Suprapubic skin (tissue), 4 donors: ENCODE measurements at places on chromosomes 6 and 20. TPM values are rescaled to one million over a fixed set of nuclear protein-coding genes. Genes with fewer than 3 reads are reported as not detected.

BHLHE23 gene
- total RNA-seq, result not detected

GPX5 gene
- not detected for total RNA-seq

PCMTD2 gene
- 156 TPM for total RNA-seq

PPP1R16B gene
- 0.87 TPM for total RNA-seq

PXDC1 gene
- 69.2 TPM for total RNA-seq

MUC22 gene
- total RNA-seq, result not detected

DNA sequence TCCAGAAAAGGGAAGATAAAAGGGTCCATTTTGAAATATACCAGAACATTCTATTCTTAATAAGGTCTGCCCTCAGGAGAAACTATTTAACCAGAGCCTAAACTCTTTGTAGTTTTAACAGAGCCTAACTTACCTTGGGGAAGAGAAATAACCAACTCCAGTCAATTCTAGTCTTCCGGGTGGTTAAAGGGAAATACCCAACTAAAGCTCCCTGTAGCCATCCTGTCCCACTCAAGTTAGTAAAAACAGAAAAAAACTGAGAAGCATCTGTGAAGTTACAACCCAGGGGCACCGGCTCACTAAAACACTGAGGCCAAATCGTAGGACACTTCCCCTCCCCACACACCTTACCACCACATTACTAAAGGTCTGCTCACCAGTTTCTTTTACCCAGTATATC, 23.7 kb downstream of the CEP85L start:
- no peak for DNase-seq

GRCh38 chr20:53870426-53871315, 199.7 kb downstream of the BCAS1 start:
- no peak for DNase-seq

- DNase-seq, result no peak
Measured at GRCh38 chr6:82371799-82372546, 8.4 kb downstream of the TPBG start.

DNA sequence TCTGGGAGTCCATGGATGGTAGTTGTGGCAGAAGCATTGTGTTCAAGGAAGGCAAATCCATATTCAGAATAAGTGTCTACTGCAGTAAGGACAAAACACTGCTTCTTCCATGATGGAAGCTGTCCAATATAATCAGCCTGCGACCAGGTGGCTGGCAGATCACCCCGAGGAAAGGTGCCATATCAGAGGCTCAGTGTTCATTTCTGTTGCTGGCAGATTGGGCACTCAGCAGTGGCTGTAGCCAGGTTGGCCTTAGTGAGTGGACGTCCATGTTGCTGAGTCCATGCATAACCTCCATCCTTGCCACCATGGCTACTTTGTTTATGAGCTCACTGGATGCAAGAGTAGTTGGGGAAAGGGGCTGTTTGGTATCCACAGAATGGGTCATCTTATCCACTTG, 130.2 kb downstream of the SGK1 start:
- DNase-seq, result no peak

DNA sequence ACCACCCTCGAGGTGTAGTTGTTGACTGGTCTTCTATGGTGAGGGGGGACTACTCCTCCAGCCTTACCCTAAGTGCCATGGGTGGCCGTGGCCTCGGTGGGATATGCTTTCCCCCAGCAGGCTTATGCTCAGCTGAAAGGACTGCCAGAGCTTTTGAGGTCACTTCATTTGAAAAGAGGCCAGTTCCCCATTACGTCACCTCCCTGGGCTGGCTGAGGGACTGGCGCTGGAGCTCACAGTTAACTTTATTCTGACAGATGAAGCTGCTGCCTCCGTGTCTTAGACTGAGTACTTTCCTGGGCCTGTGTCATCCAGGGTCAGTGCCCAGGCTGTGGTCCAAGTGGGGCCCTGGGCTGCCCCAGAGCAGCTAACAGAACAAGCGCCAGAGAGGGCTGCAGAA, 42.8 kb upstream of the PCMTD2 start:
- DNase-seq, result no peak

DNA sequence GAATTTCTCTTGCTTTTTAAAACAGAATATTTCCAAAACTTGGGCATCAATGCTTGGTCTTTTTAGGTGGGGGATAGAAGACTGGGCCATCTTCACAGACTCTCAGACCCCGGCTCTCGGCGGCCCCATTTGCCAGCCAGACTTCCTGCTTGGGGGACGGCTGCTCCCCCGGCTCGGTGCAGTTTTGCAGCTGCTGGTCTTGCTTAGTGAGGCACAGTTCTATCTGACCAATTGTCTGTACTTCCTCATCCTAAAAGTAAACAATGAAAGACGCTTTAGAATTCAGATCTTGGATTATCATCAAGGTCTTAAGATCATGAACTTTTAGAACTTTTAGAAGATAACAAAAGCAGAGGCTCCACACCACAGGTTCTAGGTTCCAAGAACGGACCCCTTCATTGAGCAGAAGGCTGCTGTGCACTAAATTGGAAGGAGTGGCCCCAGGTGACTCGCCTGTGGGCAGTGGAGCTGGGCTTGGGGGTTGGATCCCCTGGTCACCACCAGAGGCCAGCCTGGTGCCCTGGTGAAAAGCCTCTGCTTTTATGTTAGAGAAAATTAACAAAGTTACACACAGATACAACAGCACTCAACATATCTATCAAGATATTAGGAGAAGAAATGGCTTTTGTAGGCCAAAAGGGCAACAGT, 26.7 kb downstream of the RNASET2 start:
- DNase-seq, result no peak

GRCh38 chr6:1708820-1709219, 99.1 kb downstream of the FOXC1 start:
- DNase-seq, result no peak

DNA sequence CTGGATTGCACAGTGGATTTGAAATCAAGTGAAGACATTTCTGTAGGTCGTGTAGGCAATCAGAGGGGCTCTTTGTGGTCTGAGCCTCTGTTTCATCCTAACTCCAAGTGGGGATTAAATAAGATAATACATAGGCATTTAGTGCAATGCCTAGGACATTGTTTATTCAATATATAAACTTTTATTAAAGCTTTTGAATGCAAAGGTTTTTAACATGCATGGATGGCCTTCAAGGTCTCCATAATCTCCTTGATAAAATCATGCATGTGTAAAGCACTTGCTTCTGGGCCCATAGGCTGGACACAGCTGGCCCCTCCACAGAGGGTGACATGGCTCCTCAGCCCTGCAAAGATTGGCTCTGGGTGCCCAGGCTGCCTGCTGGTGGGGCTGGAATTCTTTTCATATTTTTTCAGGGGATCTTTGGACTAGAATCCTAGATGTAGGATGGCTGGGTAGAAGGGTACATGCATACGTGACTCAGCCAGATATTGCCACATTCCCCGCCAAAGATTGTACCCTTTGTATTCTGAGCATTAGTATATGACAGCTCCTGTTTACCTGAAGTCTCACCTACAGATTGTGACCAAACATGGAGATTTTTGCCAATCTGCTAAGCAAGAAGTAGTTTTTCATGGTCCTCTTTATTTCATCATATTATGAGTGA, 19.0 kb upstream of the AVP start:
- no peak for DNase-seq

- no peak for DNase-seq
Measured at GRCh38 chr6:145118224-145118623, 617.1 kb downstream of the EPM2A start.

GRCh38 chr6:43096451-43097097, 20.5 kb downstream of the PTK7 start:
- no peak for DNase-seq

DNA sequence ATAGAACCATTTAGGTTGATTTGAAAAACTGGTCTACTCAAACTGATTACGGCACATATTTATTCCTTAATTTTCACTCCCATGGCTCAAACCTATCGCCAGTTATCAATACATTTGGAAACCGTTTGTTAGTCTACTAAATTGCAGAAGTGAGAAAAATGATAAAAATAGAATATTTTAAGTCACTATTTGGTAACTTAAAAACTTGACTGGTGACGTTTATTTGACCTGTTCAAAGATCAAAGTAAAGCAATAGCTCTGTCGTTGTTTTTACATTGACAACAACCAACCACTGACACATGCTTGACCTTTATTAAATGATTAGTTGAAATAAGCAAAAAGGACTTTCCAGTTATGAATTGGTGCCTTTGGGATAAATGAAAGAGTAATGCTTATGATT, 402.9 kb upstream of the MAP3K7 start:
- DNase-seq, result no peak

DNA sequence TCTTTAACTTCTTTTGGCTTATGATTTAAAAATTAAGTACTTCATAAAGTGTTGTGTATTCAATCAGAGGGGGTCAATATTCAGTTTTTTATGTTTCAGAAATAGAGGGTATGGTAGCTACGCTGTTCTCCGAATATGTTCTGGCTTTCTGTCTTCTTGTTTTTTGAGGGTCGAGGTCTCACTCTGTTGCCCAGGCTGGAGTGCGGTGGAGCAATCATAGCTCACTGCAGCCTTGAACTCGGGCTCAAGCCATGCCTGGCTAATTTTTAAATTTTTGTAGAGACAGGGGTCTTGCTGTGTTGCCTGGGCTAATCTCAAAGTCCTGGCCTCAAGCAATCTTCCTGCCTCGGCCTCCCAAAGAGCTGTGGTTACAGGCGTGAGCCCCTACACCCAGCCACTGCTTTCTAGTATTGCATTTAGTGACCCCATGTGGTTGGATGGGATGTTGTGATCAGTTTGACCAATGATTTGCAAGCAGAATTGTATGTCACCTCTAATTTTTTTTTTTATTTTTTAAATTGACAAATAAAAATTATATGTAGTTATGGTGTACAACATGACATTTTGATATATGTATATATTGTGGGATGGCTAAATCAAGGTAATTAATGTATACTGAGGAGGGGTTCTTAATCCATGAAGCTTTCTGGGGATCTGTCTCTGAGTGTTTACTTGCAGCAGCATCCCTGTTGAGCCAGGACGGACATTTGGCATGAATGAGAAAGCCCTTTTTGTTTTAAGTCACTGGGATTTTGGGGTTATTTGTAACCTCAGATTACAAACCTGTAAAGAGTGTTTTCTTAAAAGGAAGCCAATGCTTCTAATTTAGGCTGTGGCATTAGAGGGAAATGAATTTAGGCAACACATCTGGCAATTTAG, 38.5 kb upstream of the DEK start:
- DNase-seq, result no peak

- DNase-seq, result no peak
Measured at GRCh38 chr6:2231438-2231837, 14.0 kb downstream of the GMDS start.

DNA sequence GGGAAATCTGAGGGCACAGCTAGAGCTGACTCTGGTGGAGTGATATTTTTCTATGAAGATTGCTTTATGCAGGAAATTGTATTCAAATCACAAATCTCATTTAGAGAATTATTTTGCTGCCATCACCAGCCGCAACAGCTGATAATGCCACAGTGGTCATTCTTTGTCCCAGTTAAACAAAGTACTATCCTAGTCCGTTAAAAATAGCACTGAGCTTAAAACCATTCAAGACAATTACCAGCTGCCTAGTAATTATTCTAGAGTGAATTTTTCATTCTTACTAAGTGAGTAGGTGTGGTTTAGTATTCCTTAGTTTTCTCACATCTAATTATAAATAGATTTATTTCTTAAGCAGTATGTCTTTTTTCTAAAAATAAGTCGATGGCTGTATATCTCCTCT, 190.5 kb downstream of the SLC35F1 start:
- DNase-seq, result no peak
